ENCODE measurements at places on chromosomes 5 and 9.

- peak; percentile 91 for DNase-seq
Measured at GRCh38 chr9:70020991-70021571, 22.6 kb upstream of the MAMDC2 start.

GRCh38 chr5:138459311-138459933 lies 5.9 kb upstream of the EGR1 start:
- no peak for DNase-seq

GRCh38 chr5:116038817-116039216 lies 6.5 kb downstream of the ARL14EPL start:
- DNase-seq: no peak

DNA sequence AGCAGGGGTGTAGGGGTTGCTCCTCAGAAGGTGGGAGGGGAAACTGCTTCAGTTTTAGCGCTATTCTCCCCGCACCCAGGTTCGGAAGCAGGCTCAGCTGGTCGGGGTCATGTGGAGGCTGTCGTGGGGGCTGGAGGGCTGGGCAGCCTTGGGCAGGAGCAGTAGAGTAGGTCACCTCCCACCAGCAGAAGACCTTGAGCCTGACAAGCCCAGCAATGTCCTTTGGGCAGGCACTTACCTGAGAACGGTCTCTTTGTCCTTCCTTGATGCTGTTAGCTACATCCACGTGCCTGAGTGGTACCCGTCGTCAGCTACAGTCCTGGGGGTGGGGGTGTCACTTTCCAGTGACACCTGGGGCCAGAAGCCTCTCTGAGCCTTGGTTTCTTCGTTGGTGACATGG lies 20.3 kb downstream of the ENHO start:
- DNase-seq: no peak

- no peak for DNase-seq
Measured at GRCh38 chr5:170769246-170769645, 14.3 kb upstream of the GABRP start.

- DNase-seq: no peak
Measured at GRCh38 chr5:162217037-162217436, 149.5 kb downstream of the GABRG2 start.

DNA sequence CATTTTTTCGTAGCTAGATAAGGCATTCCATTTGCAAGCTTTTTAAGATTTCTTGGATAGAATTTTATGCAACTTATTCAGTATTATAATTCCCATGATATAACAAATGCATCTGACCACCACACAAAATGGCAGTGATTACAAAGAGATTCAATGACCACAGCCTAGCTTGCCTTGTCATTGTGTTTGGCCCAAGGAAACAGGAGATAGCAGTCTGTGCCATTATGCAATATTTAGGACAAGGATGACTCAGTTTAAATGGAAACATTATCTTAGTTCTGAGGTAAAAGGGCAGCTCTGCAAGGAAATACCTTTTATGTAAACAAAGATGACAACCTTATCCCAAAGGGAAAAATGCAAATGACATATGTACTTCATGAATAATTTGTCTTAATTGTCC lies 89.8 kb downstream of the NUDT12 start:
- no peak for DNase-seq

DNA sequence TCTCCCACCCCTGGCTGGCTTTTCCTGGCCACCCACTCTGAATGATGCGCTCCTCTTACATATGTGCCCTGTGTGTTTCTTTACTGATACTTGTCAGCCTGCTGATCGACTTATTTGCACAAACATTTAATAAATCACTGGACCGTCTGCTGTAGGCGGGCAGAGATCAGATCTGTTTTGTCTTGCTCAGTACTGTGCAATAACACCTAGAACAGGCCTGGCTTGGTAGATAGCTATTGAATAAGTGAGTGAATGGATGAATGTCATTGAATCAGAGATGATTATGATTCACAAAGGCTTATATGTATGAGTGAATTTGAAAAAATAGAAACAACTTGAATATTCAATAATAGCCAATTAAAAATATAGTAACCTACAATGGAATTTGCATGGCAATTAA lies 165.1 kb downstream of the RGS3 start:
- DNase-seq: peak; percentile 12

DNA sequence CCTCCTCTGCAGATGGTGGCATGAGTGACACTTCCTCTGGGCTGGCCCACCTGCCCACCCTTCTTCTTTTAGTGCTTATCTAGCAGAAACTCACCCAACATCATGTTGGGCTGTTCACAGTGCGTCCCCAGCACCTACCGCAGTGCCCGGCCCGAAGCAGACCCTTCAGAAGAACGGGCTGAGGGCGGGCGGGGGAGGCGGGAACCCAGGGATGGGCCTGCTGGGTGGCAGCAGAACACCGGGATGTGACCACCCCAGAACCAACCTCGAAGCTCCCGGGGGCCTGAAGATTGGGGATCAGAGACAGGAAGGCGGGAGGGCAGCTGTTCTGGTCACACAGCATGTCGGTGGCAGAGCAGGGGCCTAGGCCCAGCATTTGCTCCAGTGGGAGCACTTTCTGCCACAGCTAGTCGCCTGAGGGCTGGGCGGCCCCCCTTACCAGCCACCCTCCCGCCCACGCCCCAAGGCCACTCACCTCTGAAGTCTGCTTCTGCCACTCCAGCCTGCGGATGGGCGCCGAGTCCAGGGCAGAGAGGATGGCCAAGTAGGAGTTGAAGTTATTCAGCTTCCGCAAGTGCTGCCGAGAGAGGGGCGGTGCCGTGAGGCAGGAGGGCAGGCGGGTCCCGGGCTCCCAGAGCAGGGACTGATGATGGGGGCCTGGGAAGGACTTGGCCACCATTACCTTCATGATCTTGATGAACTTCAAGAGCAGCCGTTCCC lies 38.7 kb downstream of the PRRT1B start:
- DNase-seq: peak; percentile 64

- DNase-seq: no peak
Measured at GRCh38 chr9:98226516-98226915, 28.9 kb downstream of the TBC1D2 start.

DNA sequence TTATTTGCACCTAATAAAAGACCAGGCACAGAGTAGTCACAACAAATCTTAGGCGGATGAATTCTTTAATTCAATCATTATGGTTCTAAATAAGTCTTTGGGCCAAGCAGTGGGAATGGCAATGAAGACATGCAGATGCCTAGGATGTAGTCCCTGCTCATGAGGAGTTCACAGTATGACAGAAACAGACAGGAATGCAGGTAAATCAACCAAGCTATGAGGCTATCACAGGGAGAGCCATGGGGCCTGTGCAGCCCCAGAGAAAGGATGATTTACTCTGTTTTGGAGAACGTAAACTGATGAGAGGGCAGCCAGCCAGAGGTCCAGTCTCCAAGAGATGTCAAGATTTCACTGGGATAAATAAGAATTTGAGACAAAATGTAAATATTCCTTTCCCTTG lies 129.4 kb downstream of the TRIM32 start:
- no peak for DNase-seq

GRCh38 chr5:137405393-137405792 lies 93.7 kb downstream of the SPOCK1 start:
- no peak for DNase-seq

GRCh38 chr9:121021301-121021700 lies 28.8 kb downstream of the C5 start:
- DNase-seq: no peak

DNA sequence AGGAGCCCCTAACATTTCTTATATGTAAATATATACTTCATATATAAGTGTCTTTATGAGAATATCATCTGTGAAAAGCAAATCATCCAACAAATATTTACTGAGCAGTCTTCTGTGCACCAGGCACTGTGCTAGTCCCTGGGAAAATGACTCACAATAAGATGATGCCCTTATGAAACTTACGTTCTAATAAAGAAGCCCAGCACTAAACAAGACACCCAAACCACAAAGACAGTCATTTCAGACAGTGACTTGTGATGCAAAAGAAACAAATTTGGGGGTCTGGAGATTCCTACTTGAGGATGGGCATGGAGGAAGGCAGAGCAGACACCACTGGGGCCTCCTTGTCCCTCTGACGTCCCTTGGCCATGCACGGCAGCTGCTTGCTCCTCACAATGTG lies 30.6 kb upstream of the PPP1R2B start:
- no peak for DNase-seq

- no peak for DNase-seq
Measured at GRCh38 chr5:143707806-143708205, 104.2 kb upstream of the HMHB1 start.

DNA sequence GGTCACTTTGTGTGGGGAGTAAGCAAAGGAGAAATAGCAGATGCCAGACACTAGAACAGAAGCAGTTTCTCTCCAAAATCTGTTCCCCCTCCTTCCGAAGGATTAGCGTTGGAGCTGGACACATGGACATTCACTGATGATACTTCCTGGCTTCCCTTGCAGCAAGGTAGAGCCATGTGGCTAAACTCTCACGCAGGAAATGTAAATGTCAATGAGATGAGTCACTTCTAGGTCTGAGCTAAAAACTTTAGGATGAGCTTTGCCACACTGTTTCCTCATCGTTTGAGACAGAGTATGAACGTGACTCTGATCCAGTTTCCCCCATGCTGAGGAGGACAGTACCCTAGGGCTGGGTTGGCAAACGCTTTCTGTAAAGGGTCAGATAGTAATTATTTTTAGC lies 5.1 kb downstream of the BHMT2 start:
- DNase-seq: peak; percentile 17

- peak; percentile 32 for DNase-seq
Measured at GRCh38 chr5:139912158-139912557, 116.5 kb downstream of the PSD2 start.

GRCh38 chr9:110947491-110948044 lies 90.7 kb downstream of the LPAR1 start:
- no peak for DNase-seq

GRCh38 chr9:105114318-105114717 lies 130.1 kb upstream of the SLC44A1 start:
- no peak for DNase-seq

DNA sequence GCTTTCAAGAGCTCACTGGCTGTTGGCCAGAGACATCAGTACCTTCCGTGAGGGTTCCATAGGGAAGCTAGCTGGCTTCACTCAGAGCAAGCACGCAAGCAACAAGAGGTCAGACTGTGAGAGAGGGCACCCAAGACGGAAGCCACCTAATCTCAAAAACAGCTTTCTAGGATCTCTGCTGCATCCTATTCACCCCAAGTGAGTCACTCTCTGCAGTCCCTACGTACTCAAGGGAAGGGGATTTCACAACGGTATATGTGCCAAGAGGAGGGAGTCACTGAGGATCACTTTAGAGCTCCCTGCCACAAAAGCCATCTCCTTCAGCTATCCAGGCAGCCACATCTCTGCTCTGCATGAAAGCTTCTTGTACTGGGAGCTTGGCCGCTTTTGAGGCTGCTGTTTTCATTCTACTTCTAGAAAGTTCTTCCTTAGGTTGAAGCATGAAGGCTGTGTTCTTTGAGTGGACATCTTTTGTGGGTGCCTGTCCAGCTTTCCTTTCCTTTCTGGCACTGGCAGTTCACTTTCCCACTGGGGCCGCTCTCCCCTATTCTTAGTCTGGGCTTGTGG lies 249.5 kb downstream of the MAN2A1 start:
- no peak for DNase-seq

DNA sequence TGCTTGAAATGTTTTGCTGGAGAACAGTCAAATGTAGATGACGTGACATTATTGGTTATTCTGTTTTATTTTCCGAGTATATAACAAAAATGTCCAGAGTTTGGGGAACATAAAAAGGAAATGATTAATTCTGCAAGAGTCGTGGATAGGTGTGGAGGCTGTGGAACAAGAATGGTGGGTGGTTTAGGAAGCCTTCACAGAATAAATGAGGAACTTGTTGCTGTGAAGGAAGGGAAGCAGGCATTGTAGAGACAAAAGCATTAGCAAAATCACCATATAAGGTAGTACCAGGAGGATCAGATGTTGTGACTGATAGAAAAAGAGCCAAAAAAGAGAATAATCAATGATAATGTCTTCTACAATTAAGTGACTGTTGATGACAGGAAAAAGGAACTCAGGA lies 66.2 kb upstream of the CNTLN start:
- no peak for DNase-seq

DNA sequence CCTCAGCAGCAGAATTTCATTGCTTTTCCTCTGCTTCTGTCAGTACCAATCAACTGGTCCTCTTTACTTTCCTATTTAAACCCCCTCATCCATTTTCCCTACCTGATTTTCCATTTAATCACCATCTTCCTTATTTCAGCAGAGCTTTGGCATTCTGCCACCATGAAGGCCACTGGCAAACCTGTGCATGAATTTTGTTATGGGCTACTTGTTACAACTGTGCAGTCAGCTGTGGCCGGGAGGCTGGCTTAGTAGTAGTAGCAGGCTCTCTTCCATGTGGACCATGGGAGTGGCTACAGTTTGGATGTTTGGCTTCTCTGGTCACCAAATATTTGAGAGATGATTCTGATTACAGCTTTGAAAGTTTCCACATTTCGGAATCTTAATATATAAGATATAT lies 976.6 kb upstream of the SEMA6A start:
- DNase-seq: no peak

- DNase-seq: no peak
Measured at GRCh38 chr5:109327570-109327969, 82.2 kb downstream of the PJA2 start.

GRCh38 chr9:129750013-129750638 lies 2.7 kb downstream of the PTGES start:
- peak; percentile 84 for DNase-seq

GRCh38 chr9:110115341-110115820 lies 92.6 kb downstream of the C9orf152 start:
- no peak for DNase-seq

GRCh38 chr9:98823666-98824334 lies 16.3 kb downstream of the GALNT12 start:
- no peak for DNase-seq

All from SJSA1 (cell line).